ENCODE measurements at places on chromosomes 5 and 9.

DNA sequence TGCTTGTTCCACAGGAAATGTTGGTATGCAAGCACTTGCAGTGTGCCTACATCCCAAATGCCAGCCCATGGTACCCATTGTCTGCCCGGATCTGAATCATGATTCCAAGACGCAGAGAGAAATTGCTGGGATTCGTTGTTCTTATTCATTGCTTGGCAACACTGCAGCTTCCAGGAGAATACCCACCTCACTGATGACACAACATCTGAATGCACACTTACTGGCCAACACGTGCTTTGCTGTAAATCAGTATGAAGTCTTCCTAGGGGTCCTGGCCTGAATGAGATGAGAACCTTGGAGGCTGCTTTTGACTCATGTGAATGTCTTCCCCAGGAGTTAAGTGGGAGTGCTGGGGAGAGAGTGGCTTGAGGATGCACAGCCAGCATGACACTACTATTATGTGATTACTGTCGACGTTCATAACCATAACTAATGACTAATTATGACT is 11.6 kb downstream of the SRD5A1 start:
- DNase-seq: no peak

DNA sequence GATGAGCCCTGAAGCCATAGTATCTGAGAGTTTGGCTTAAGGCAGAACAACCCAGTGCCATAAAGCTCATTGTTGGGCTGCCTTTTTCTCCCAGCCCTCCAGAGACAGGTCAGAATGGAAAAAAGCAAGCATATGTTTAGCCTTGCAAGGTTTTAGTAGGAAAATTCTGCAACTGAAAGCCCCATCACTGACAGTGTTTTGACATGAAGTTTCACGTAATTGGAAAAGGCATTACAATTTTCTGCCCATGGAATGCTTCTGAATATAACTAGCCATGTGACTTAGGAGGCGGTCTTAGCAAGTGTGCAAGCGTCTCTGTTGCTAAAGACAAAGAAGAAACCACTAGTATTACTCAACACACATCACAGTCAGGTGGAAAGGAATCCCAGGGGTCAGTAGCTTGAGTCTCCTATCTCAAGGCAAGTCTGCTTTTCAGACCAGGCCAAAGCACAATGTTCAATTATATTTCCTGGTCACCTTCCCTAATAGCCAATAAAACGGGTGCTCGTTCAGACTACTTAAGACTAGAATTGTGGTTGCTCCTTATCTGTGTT is 117.6 kb downstream of the CARTPT start:
- no peak for DNase-seq

GRCh38 chr5:177419046-177419445 is 7.4 kb upstream of the GRK6 start:
- no peak for DNase-seq

DNA sequence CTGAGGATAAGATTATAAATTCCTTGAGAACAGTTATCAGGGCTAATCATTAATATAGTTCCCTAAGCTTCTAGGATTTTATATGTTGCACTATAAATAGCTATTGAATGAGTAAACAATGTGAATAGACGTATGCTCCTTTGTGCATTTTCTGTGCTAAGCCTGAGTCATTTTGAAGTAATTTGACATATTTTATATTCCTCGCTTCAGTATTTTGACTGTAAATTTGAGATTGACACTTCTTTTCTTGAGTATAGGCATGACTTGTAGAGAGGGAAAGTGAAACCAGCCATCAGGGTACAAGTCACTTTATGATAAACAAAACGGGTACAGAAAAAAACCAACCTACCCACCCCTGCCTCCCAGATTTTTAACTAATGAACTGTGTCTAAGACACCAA is 367.7 kb upstream of the PRR16 start:
- no peak for DNase-seq

All from GM13976 (cell line).